Activated CD4-positive, alpha-beta T cell treated with anti-CD3 and anti-CD28 coated beads, Interleukin-10, Interleukin-2, amounts not matched to agents 100 ng/mL and 50 ng/mL, durations not matched to agents 16 hours and 8 hours (primary cell): ENCODE measurements at places on chromosomes 1 and 21.

GRCh38 chr1:217369271-217369981 is 261.5 kb downstream of the GPATCH2 start:
- no peak for DNase-seq

DNA sequence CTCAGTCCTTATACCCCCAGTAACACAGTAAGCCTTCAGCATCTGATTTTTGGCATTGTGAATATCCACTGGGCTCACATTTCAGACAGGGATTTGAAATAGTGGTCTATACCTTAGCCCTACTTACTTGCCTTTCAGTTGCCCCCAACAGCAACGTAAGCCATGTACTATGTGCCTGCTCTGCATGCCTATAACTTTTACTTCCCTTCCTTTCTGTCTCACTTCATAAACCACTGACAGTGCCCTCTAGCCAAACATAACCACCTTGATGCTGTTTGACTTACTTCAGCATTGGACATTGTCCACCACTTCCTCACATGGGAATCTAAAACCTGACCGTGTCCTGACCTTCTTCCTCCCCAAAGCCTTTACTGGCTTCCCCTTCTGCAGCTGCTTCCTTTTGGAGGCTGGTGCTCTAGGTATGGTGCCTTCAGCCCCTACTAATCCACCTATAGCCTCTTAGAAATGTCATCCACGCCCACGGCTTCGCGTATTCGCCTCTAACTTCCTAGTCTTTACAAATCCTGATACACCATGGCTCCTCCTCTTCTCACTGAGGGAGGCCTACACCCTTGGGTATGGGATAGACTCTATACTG is 3.6 kb upstream of the ZNF672 start:
- DNase-seq = no peak

DNA sequence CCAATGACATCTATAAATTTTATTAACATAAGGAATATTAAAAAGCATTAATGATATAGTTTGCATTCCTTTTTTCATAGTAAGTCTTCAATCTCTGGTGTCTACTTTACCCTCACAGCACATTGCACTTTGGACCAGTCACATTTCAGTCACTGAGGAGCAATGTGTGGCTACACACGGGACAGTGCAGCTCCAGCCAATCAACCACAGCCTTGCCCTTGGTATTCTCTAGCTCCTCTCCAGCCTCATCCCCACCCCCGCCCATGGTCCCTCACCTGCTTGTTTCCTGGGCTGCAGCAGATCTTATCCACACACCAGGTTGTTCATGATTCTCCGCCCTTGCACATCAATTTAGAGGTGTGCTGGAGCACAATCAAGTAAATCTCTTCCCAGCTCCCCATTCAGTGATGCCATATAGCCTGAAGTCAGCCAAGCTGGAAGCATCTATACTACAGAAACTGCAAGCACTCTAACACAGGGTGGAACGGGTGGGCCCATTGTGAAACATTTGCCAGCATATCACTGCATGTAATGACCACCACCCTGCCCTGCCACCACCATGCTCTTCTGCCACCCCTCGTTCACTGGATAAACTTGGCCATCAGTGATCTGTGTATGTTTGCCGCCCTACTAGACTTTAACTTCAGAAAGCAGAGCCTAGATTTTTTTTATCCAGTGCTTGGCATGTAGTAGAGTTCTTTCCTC is 93.0 kb upstream of the SLC44A3 start:
- no peak for DNase-seq

- DNase-seq = peak; percentile 50
Observed at GRCh38 chr1:210688512-210689234, 360.0 kb downstream of the HHAT start.

GRCh38 chr1:110133436-110133835 is 16.9 kb upstream of the SLC6A17 start:
- DNase-seq = no peak

DNA sequence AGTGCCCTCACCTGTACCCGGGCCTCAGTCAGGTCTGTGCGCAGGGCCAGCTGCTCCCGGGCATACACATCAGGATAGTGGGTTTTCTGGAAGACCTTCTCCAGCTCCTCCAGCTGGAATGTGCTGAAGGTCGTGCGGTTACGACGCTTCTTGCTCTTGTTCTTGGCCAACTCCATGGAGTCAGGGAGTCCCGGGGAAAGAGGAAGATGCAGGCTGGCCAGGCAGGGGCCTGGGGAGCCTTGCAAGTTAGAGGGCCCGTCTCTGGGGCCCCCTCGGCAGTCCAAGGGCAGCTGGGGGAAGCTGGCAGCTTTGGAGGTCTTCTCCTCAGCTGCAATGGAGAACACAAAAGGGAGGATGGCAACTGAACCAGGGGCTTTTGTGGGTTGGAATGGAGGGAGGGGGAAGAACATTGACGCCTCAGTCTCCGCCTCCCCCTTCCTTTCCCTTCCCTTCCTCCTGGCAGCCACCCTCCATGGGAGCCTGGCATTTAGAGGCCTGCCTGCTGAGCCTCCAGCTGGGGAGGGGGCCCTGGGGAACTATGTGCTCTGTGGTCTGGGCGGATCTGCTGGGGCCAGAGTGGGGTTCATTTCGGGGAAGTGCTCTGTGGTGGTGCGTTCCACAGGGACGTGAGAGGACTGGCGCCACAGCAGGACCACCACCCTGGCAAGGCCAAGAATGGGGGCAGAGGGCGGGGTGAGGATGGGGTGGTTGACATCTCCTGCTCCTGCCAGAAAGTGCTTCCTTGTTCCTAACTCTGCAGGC is 5.7 kb downstream of the ALX3 start:
- no peak for DNase-seq

DNA sequence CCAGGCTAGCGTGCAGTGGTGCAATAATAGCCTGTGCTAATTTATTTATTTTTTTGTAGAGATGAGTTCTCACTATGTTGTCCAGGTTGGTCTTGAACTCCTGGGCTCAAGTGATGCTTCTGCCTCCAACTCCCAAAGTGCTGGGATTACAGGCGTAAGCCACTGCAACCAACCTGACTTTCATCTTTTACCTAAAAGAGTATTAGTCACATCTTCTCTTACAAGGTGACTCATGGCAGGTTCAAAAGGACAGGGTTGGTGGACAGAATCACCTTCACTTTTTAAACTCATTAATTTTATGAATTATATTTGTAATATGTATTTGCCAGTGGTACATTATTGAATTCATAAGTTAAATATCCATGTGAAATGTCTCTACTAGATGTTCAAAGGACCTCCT is 18.1 kb downstream of the JAM2 start:
- no peak for DNase-seq

- no peak for DNase-seq
Observed at GRCh38 chr1:240616018-240616417, 4.1 kb upstream of the GREM2 start.

DNA sequence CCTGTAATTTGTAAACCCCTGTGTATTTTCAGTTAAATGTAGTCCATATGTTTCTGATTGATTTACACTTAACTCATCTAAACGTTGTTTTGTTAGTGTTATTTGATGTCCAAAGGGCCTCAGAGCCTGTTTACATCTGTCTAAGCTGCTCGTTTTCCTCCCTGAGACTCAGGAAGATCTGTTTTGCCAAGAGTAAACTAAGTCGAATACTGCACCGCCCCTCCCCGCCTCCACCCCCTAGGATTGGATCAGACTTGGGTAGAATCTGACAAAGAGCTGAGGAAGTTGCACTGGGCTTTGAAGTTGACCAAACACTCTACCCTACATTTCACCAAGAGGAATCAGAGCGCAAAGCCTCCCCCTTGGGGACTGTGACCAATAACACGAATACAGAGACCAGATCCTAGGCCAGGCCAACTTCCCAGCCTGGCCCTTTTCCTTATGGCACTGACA is 206.9 kb upstream of the LMO4 start:
- DNase-seq = no peak

DNA sequence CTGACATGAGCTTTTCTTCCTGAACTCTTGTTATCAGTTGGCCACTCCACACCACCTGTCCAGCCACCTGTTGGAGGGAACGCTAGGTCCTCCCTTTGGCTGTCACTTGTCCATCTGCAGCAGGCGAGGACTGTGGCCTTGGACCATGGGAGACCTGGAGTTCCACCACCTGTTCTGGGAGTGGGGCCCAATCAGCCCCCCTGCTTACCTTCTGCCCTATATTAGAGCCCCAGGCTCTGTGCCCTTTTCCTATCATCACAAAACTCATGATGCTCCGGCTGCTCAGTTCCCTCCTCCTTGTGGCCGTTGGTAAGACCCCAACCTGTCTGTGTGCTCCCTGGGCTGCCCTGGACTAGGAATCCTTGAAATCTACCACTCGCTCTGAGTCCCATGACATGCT is at the start of gene CELA3A:
CELA3A (plus strand) TSS at position 249 of the 400 bp plus-strand sequence; CDS start at position 267, 18 bp downstream.
- no peak for DNase-seq

GRCh38 chr1:152479792-152480595 is 30.6 kb upstream of the LCE5A start:
- peak; percentile 66 for DNase-seq

- no peak for DNase-seq
Observed at GRCh38 chr1:247371801-247372259, 40.2 kb upstream of the ZNF496 start.

DNA sequence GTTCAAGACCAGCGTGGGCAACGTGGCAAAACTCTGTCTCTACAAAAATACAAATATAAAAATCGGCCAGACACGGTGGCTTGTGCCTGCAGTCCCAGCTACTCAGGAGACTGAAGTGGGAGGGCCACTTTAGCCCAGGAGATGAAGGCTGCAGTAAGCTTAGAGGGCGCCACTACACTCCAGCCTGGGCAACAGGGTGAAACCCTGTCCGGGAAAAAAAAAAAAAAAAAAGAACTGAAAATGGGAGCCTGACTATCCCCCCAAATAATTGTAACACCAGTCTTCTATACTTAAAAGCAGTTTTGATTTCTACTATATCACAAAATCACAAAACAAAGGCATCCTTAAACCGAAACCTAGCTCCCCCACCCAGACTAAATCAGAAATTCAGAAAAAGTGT is 60.3 kb downstream of the CDC42BPA start:
- DNase-seq = no peak

DNA sequence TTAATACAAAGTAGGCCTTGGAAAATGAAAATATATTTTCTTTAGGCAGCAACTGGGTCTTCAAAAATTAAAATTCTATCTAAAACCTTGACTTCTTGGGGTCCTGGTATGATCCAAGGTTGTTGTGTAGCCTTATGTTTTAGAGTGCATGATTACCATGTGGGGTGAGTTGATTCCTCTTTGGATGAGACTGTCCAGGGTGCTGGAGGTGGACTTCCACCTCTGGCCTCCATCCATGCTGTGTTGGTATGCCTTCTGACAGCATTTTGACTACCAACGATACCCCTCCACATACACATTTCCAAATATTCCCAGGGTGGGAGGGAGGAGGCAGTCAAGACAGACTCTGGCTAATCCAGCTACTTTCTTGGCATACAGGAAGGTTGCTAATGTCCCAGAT is 205.0 kb downstream of the TNR start:
- no peak for DNase-seq

GRCh38 chr1:2374252-2375155 is 16.9 kb downstream of the MORN1 start:
- DNase-seq = no peak

DNA sequence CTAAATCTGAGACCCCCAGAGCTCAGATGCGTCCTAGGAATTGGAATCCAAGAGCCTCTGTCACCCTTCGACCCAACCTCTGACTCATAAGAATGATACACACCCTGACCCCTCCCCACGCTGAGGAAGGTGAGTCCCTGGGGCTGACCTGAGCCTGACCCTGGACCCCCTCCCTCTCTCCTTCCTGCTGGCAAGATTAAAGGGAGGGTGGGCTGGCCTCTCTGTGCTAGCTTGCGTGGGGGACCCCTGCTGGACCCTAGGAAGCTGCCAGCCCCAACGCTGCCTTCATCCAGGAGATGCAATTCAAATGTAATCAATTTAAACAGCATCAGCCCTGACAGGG is 627 bp downstream of the PLEKHA6 start:
- DNase-seq = no peak

- no peak for DNase-seq
Observed at GRCh38 chr1:207145401-207146058, 41.5 kb downstream of the C4BPA start.

GRCh38 chr1:81654147-81654546 is 146.6 kb upstream of the ADGRL2 start:
- DNase-seq = no peak

- DNase-seq = no peak
Observed at GRCh38 chr21:23008601-23009202, 2010.5 kb downstream of the NCAM2 start.

DNA sequence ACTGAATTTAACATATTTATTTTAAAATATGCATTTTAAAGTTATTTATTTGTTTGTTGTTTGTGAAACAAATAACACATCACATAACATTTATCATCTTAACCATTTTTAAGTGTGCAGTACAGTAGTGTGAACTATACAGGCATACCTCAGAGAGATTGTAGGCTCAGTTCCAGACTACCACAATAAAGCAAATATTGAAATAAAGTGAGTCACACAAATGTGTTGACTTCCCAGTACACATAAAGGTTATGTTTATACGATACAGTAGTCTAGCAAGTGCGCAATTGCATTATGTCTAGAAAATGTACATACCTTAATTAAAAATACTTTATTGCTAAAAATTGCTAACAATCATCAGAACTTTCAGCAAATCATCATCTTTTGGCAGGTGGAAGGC is 739.4 kb upstream of the ADGRL4 start:
- DNase-seq = no peak

GRCh38 chr1:200951016-200951415 is 56.3 kb downstream of the INAVA start:
- no peak for DNase-seq

GRCh38 chr1:159266832-159267231 is 35.3 kb upstream of the FCER1A start:
- DNase-seq = no peak

- no peak for DNase-seq
Observed at GRCh38 chr1:158328426-158328825, 2.9 kb downstream of the CD1B start.

DNA sequence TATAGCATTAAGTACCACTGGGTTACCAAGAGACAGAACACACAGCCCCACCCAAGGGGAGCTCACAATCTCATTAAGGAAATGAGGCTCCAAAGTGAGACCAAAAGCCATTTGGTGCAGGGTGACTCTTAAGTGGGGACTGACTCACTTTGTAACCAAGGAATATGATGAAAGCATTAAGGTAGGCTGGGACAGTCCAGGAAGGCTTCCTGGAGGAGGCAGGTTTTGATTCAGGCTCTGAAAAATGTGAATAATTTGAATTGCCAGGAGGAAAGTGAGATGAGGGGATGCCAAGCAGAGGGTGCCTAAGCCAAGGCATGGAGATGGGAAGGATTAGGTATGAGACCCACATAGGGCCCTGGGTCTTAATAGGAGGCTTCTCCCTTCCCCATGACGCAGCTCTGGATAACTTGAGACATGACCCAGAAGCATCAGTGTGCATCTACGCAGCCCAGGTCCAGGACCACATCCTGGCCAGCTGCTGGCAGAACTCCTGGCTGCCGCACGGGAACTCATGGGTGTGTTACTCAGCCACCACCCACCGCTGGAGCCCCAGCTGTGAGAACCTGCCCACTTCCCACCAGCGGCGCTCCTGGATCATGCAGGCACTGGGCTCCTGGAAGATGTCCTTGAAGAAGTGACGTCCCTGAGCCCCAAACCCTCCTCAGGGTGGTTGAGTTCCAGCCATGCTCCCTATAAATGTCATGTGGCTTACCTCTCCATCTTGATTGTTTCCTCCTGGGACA is 5.9 kb upstream of the TTC4 start:
- DNase-seq = no peak
